ENCODE measurements at places on chromosomes 4 and X.

DNA sequence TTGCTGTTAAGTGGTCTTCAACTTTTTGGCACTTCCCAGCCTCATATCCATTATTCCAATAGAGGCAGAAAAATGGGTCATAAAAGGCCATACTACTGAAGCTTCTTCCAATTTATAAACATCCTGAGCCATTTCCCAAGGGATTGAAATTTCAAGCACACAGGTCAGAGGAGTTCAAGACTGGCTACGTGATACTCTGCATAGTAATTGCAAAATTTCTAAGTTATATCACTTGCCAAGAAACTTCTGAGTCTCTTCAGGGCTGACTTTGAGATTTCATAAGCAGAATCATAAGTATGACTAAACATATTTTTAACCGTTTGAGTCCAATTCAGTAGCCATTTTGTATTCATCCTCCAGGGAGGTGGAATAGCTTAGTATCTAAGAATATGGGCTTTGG is 75.6 kb upstream of the RXFP1 start:
- DNase-seq, result no peak

DNA sequence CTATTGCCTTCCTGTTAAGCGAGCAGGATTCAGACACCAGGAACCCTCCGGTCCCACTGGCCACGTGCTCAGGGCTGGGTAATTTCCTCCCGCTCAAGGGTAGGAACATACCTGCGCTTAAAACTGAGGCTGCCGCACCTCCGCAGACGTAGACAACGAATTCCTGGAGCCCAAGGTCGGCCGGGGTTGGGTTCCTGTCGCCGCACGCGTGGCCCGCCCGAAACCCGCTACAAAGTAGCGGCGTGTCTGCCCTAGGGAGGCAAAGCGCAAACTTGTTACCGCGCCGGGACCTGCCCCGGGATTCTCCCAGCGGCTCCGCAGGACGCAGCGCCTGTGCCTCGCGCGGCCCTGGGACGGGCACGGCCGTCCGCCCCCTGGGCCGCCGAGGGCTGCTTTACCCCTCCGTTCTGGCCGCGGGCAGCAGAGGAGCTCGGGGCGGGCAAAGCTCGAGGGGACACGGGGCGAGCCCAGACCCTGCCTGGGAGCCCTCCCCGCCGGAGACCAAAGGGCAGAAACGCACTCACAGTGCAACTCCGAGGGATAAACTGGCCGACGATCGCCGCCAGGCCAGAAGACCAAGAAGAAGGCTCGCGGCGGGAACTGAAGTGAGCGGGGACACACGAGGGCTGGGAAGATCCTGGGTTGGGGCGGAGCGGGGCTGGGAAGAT is at the start of gene ERVMER34-1:
Gene ERVMER34-1, minus strand, starts transcription at position 607 of the 668 bp plus-strand sequence. CDS start 5,905 bp downstream, outside the sequence.
- DNase-seq, result no peak

- no peak for DNase-seq
Measured at GRCh38 chrX:19237901-19238300, 105.8 kb upstream of the PDHA1 start.

DNA sequence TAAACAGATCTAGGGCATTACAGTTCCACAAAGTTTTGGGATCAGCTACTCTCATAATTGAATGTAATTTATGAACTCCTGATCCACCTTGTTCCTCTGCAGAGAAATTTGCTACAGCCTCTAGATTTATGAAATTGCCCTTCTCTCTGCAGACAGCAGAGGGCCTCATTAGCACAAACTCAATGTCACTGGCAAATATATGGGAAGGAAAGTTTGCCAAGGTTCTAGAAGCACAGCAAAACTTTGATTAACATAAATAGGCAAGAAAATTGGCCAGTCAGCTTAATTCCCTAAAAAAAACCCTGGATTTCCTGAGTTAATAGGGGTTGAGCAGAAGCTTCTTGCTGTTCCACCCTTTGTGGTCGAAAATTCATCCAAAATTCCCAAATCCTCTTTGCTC is 31.5 kb downstream of the PRPS1 start:
- no peak for DNase-seq

DNA sequence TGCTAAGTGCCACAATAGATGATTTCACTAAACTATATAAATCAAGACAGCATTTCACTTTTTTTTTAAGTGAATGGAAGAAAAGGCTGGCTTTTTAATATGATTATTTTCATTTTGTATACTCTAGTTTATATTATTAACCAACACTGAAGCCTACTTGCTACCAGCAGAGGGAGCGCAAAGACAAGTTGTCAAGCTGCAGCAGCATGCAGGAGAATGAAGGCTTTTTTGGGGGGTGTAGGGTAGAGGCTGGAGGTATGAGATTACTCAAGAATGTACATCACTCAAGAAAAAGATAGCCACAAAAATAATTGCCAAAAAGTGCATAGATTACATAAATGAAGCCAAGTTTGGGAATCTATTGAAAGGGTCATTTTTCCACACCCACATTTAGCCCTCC is 519.5 kb downstream of the FGF13 start:
- DNase-seq, result no peak

GRCh38 chrX:112306027-112306426 is 223.5 kb upstream of the TRPC5 start:
- no peak for DNase-seq

DNA sequence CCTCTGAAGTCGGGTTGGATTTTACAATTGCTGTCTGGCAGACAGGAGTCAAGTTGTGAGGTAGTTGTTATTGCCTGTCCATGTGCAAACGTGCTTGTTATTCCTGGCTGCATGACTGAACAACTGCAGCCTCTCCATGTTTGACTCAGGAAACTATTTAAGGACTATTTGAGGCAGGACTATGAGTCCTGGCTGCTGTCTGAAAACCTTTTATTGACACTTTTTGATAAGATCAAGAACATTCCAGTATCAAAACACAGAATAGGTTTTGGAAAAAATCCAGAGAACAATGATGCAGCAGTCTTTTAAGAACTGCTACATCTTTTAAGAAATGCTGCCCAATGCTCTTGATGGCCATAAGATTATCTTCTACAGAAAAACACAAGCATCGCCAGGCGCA is 10.0 kb upstream of the SPRY1 start:
- DNase-seq, result no peak

GRCh38 chr4:166482758-166483157 is 609.7 kb downstream of the TLL1 start:
- DNase-seq, result no peak

GRCh38 chr4:38157592-38157991 is 197.4 kb downstream of the PTTG2 start:
- no peak for DNase-seq

GRCh38 chr4:180675359-180675650 is 1567.9 kb upstream of the TENM3 start:
- DNase-seq, result no peak

GRCh38 chr4:152973629-152974467 is 37.7 kb downstream of the FHDC1 start:
- no peak for DNase-seq

- DNase-seq, result no peak
Measured at GRCh38 chr4:27934871-27935270, 1074.2 kb downstream of the STIM2 start.

- no peak for DNase-seq
Measured at GRCh38 chr4:27276307-27277073, 415.8 kb downstream of the STIM2 start.

GRCh38 chrX:69197690-69198089 is 32.4 kb upstream of the PJA1 start:
- no peak for DNase-seq

GRCh38 chrX:115452251-115452650 is 108.7 kb upstream of the PLS3 start:
- DNase-seq, result no peak

GRCh38 chr4:105193536-105193935 is 46.9 kb downstream of the TET2 start:
- no peak for DNase-seq

- DNase-seq, result no peak
Measured at GRCh38 chr4:31375936-31376335, 655.8 kb downstream of the PCDH7 start.

GRCh38 chr4:162791226-162791625 is 375.5 kb downstream of the NAF1 start:
- DNase-seq, result no peak

DNA sequence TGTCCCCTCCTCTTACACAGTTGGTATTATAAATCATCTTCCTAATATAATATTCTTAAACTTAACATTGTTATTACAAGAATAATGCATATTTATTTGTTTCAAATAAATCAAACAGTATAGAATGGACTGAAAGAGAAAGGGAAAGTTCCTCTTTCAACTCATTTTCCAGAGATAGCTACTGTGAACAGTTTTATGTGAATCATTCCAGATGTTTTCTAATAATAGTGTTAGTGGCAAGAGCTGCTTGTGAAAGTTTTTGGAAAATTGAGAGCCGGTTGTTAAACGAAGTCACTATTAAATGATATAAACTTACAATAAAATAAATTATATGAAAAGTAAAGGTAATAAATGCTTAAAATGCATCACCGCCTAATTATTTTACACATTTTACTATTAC is 14.6 kb downstream of the TMSB4X start:
- DNase-seq, result no peak

GRCh38 chr4:92035666-92036065 is 268.1 kb upstream of the GRID2 start:
- no peak for DNase-seq

DNA sequence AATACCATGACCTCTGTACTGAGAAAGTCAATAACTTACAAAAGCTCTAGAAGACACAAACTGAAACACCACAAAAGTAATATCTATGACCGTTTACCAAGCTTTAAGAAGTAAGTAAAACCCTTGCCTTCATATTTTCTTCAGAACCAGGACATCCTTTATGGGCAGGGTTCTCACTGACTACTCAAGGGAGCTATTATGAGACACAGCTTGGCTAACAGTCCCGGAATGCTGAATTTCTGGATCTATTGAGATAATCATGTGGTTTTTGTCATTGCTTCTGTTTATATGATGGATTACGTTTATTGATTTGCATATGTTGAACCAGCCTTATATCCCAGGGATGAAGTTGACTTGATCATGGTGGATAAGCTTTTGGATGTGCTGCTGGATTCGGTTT is 19.9 kb upstream of the CDS1 start:
- DNase-seq, result no peak

GRCh38 chr4:42150653-42151567 is 1.5 kb downstream of the BEND4 start:
- DNase-seq, result peak; percentile 28

- DNase-seq, result no peak
Measured at GRCh38 chr4:105896461-105896942, 1.2 kb downstream of the NPNT start.

DNA sequence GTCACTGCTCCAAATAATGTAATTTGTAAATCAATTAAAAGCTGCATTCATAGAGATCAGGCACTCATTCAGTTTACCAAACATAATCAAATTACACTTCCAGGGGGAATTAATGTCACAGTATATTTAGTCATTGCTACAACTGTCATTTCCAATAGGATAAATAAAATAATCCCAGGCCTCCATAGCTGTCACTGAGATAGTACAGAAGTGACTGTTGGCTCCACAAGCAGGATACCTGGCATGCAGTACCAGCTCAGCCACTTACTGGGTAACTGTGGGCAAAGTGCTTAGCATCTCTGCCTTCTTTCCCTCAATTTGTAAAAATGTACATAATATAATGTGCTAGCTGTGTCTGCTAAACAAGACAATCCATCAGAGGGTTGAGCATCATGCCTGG is 128.1 kb downstream of the CAMK2D start:
- DNase-seq, result no peak

- DNase-seq, result no peak
Measured at GRCh38 chr4:94208918-94209317, 1.3 kb downstream of the SMARCAD1 start.

- no peak for DNase-seq
Measured at GRCh38 chr4:135840781-135841180, 1639.2 kb upstream of the PABPC4L start.

DNA sequence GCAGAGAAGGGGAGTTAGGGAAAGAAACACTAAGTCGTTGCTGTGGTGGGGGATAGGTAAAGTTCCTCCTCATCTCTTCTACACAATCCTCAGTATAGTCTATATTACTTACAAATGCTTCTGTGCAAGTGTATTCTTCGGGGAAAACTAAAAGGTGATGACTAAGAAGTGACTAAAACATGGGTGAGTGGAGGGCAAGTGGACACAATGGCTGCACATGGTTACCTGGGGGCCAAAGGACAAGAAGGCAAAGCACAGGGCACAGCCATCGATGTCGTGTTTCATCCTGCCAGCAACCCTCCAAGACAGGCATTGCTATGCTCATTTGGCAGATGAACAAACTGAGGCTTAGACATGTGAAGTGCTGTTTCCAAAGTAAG is 35.5 kb upstream of the CCKAR start:
- no peak for DNase-seq

GRCh38 chr4:182593402-182593801 is 323.8 kb downstream of the DCTD start:
- DNase-seq, result no peak

- no peak for DNase-seq
Measured at GRCh38 chrX:108271397-108271787, 166.8 kb downstream of the COL4A6 start.

GRCh38 chr4:80045786-80046185 is 27.2 kb downstream of the ANTXR2 start:
- DNase-seq, result no peak

GRCh38 chr4:186628058-186628711 is 72.8 kb upstream of the MTNR1A start:
- DNase-seq, result no peak

DNA sequence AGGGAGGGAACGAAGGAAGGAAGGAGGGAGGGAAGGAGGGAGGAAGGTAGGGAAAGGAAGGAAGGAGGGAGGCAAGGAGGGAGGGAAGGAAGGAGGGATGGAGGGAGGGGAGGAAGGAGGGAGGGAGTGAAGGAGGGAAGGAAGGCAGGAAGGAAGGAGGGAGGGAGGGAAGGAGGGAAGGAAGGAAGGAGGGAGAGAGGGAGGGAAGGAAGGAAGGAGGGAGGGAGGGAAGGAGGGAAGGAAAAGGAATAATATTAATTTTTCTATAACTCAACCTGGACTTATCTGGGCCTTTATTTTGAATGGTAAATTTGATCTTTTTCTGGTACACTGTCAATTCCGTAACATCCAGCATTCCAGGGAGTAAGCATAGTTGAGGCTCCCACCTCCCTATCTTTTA is 244.2 kb downstream of the SPRY1 start:
- no peak for DNase-seq

DNA sequence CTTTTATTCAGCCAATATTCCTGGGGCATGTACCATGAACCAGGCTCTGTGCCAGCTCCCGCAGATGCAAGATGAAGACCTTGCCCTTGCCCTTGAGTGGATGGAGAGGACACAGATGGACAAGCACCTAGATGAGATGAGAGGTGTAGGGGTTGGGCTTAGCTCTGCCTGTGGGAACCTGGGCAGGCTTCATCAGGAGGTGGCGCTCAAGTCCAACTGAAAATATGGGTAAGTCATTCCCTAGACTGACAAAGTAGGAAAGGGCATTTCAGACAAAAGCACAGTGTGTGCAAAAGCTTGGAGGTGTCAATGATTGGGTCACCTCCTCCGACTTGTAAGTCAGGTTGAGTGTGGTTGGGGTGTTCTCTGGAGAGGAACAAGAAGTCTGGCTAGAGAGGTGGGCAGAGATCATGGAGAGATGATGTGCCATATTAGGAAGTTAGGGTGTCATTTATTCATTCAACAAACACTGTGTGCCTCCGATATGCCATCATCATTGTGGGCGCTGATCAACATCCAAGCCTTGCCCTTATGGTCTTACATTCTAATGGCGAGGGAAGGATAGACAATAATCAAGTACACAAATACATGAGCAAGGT is 64.6 kb downstream of the ANAPC4 start:
- no peak for DNase-seq

- no peak for DNase-seq
Measured at GRCh38 chrX:6729626-6730025, 194.7 kb upstream of the VCX3A start.
